ENCODE measurements at places on chromosomes 2 and 18. TPM values are rescaled to one million over a fixed set of nuclear protein-coding genes. Genes with fewer than 3 reads are reported as not detected.

Gene MROH2A
- total RNA-seq, result not detected

Gene NCK2
- 22.2 TPM for total RNA-seq

Gene MEIS1
- 131 TPM for total RNA-seq

Gene MRPL30
- total RNA-seq, result 35.9 TPM

Gene OXER1
- total RNA-seq, result not detected

Gene SAG
- not detected for total RNA-seq

Gene YIPF4
- total RNA-seq, result 26.0 TPM

Data from uterine smooth muscle cell (primary cell).